Memory B cell (primary cell): ENCODE measurements at places on chromosomes 11 and 22.

GRCh38 chr11:82686211-82686610 is 47.5 kb downstream of the FAM181B start:
- DNase-seq = no peak

DNA sequence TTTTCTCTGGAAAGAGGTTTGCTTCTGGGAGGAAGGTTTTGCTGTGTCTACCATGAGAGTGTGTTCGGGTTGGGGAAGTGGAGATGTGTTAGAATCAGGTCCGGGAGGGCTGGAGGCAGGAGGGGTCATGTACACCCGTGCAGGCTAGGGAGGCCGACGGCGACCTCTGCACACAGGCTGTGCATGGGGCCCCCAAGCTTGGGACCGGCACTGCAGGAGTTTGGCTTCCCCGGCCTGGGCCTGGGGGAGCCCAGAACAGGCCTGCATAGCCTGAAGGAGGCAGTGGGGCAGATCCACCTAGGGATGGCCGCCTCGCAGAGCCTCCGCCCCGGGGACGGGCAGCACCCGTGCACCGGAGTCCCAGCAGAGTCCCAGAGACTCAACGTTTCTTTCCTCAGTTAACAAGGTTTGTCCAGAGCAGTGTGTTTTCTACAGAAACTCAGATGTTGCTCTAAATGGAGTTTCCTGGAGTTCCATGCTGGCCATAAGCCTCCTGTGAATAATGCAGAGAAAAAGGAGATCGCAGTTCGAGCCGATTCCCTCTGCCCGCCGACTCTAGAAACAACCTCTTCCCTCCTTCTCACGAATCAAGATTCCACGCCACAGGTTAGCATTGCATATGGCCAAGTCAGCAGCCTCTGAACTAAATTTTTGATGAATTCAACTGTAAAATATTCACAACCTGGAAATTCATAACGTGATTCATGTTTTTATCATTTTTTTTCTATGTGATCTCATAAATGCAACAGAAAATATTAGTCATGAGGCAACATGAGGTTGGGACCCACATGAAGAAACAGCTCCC is 427.3 kb downstream of the BRD1 start:
- DNase-seq = no peak

DNA sequence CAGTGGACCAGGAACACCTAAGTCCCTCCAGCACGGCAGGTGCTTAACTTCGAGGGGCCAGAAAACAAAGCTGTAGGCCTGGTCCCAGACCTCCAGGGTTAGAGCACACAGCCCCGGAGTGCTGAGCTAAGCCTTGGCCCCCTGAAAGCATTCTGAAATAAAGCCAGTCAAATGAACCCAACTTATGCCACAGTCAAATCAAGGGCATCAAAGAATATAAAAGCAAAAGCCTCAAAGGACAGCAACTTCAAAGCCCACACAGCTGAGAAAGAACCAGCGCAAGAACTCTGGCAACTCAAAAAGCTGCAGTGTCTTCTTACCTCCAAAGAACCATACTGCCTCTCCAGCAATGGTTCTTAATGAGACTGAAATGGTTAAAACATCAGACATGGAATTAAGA is 39.1 kb downstream of the TMEM123 start:
- DNase-seq = no peak

- no peak for DNase-seq
Measured at GRCh38 chr11:128660947-128661346, 32.9 kb upstream of the FLI1 start.

GRCh38 chr11:1832920-1833295 is 1.9 kb upstream of the SYT8 start:
- no peak for DNase-seq

- DNase-seq = peak; percentile 16
Measured at GRCh38 chr22:37953062-37953436, 352 bp downstream of the C22orf23 start.

- no peak for DNase-seq
Measured at GRCh38 chr22:32539631-32540421, 65.2 kb downstream of the FBXO7 start.

GRCh38 chr11:12272821-12273617 is 104.4 kb upstream of the PARVA start:
- no peak for DNase-seq

GRCh38 chr11:66291706-66292542 is at the start of gene TMEM151A:
Gene TMEM151A (plus strand): TSS chr11:66291894. CDS start chr11:66292014, 120 bp downstream.
- no peak for DNase-seq

GRCh38 chr11:63888170-63889086 is 28.5 kb downstream of the RCOR2 start:
- peak; percentile 49 for DNase-seq

DNA sequence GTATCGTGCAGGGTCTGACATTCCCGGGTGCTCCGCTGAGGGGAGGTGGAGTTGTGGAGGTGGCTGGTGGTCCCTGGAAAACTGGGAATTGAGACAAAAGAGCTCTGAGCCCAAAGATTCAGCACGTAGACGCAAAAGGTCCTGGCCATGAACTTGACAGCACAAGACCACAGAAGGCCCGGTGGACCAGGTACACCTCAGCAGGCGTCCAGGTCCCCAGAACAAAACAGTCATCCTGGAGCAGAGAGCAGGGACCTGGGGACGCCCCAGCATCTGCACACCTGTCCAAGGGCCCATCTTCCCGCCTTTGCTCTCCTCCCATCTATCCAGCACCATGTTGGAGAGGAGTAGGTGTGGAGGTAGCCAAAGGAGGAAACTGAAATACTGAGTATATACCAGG is 13.8 kb upstream of the MB start:
- no peak for DNase-seq

DNA sequence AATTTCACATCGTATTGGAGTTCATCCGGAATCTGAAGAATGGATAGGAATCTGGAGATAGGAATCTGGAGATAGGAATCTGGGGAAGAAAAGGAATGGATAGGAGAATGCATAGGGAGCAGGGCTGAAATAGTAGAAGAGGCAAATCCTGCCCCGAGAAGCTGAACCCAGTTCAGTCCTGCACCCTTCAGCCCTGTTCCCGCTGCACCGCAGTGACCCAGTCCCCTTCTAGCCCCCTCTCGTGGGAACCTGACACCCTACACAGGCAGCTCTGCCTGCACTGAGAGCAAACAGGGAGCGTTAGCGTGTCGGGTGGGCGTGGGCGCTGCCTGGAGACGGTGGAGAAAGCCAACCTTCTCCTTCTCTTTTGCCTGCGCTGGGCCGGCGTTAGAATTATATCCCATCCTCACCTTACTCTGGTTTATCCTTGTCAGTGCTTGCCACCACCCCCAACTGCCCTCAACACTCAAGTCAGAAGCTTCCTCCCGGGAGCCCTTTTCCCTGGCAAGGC is 1.0 kb upstream of the CCKBR start:
- no peak for DNase-seq

- DNase-seq = no peak
Measured at GRCh38 chr11:112735470-112735869, 225.8 kb upstream of the NCAM1 start.

- no peak for DNase-seq
Measured at GRCh38 chr11:2902784-2903671, 17.5 kb upstream of the CDKN1C start.

DNA sequence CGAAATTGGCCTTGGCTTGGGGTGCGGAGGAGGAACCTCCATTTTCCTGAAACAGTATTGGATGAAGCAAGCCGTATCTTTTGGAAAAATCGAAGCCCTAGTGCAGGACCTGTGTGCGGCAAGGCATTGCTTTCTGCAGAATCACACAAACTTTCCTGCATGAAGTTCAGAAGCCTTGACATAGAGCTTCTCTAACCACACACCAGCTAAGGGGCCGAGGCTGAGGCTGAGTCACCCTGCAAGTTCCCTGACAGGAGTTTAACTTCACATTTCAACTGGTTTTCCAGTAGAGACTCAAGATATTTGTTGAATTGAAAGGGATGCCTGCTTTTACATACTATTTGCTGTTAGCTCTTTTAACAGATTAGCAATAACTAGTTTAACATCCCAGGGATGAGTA is 67.8 kb downstream of the TCF20 start:
- no peak for DNase-seq

DNA sequence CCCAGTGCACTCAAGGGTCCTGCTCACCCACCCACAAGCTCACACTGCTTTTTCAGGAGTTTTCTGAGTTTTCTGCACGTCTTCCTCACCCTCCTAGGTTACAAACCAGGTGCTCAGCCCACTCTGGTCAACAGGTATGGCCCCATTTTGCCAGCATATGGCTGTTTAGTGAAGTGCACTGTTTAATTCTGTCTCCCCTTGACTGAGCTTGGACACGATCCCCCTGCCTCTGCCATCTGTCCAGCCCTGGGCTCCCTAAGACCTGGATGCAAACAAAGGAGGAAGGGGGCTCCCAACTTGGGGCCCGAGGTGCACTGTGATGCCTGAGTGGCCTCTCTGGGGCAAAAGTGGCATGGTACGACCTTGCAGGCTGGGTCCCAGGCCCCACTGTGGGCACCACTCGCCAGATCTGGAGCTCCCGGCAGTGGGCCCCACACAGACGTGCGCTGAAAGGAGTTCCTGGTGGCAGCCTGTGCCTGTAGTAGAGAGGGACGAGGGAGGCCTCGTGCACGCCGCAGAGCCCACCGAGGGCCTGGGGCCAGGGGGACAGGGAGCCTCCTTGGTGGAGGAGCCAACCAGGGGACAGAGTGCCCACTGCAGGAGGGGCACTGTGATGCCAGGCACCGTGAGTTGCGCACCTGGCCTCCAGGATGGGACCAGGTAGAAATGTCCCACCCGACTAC is 37.3 kb upstream of the COMT start:
- no peak for DNase-seq

DNA sequence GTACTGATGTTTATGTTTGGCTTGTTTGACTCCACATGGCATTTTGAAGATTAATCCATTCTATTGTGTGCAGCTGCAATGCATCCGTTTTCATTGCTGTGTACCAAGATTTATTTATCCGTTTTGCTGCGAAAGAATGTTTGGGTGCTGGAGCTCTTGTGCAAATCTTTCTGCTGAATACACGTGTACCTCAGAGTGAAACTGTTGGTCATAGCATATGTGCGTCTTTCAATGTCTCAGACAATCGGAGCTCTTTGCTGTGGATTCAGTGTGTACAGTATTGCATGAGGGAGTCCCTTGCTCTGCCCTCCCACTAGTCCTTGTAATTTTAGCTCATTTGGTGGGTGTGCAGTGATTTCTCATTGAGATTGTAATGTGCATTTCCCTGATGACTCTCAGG is 545.4 kb downstream of the TBC1D22A start:
- DNase-seq = no peak

- DNase-seq = no peak
Measured at GRCh38 chr11:67983951-67984350, 19.9 kb downstream of the UNC93B1 start.

GRCh38 chr22:30574095-30574981 is at the start of gene GAL3ST1:
Gene GAL3ST1 (minus strand): TSS chr22:30574665. CDS start chr22:30557392, 17,273 bp downstream.
- DNase-seq = no peak

GRCh38 chr11:126893796-126894195 is 106.8 kb downstream of the KIRREL3 start:
- no peak for DNase-seq

DNA sequence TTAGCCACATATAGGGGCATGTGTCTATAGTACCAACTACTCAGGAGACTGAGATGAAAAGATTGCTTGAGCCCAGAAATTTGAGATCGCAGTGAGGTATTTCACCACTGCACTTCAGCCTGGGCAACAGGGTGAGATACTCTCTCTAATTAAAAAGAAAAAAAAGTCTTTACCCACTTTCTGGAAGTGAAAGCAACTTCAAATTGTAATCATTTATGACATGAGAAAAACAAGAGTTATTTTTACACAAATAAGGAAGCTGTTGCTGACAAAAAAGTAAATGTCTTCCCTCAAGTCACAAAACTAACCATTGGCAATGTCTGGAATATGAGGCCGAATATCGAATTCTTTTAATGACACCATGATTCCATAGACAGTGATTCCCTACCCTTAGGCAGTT is 71.4 kb downstream of the GLYATL1 start:
- DNase-seq = no peak

DNA sequence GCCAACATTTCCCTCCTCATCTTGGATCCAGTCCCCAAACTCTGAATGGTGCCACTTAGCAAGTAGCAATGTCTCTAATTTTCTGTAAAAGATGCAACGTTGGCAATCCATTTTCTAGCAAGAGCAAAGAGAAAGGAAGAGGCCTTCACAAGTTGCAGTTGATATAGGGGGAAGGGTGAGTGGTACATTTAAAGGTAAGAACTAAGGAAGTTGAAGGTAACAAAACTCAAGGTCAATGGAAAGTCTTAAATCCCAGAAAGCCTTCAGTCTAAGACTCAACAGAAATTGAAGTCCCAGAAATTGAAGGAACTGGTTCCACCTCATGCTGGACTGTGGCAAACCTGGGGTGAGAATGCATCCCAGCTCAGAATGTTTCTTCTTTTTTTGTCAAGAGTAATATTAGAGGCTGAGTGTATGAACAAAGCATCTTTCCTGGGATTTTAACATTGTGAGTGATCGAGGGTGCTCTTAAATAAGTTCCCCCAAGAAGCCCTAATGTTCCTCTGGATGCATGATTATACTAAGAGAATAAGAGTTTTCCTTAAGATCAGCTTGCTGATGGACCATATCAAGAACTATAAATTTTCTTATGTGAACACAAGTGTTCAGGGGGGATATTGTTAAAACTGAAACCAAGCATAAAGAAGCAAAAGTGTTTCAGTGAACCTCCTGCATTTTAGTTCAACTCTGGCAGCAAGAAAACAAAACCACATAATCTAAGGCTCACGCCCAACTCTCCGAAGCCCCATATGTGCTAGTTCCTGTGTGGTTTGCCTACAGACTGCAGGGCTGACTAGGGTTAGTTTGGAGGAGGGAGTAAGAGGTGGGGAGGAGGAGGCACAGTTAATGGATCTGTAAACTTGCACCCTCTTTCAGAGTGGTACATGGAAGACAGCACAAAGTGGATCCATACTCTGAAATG is at the start of gene GRAP2:
TSS of gene GRAP2 (plus strand) at position 779 of the 922 bp plus-strand sequence. CDS start 46,023 bp downstream, outside the sequence.
- no peak for DNase-seq
